ENCODE measurements at places on chromosomes 3 and 15.

DNA sequence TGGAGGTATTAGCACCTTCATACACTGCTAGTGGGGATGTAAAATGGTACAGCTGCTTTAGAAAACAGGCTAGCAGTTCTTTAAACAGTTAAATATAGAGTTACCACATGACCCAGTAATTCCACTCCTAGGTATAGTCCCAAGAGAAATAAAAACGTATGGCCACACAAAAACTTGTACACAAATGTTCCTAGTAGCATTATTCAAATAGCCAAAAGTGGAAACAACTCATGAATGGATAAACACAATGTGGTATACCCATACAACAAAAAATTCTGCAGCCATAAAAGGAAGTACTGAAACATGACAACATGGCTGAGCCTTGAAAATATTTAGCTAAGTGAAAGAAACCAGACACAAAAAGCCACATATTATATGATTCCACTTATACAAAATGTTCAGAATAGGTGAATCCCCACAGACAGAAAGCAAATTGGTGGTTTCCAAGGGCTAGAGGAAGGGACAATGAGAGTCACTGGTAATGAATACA, 40.8 kb upstream of the KLF13 start:
- DNase-seq: no peak

DNA sequence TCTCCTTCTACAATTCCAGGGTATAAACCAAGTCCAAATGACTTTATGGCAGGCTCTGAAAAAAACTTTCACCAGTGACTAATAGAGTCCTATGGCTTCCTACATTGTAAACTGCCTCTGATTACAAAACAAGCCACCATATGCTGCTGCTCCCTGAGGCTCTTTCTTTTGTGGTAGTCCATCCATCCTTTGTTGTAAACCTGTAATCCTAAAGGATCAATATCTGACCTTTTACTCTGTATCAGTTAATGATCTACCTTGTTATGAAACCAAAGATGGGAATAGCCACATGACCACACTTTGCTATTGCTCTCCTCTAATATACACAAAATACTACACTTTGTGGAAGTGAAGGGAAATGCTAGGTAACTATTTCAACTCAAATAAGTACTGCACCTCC, 434.7 kb upstream of the AGTR1 start:
- DNase-seq: no peak

- DNase-seq: no peak
These were observed 22.0 kb upstream of the CHCHD6 start for GRCh38 chr3:126682009-126682408.

- no peak for DNase-seq
These were observed 142.6 kb upstream of the CFAP20DC start for GRCh38 chr3:59192473-59192872.

DNA sequence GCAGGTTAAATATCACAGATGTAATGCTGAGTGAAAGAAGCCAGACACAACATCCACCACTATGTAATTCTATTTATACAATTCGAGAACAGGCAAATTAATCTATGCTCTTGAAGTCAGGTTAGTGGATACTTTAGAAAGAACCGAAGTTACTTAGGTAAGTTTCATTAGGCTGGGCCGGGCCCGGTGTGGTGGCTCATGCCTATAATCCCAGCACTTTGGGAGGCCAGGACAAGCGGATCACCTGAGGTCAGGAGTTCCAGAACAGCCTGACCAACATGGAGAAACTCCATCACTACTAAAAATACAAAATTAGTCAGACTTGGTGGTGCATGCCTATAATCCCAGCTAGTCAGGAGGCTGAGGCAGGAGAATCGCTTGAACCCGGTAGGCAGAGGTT, 1105.7 kb downstream of the NSUN3 start:
- no peak for DNase-seq

Data from occipital lobe (tissue), 3 donors.